ENCODE measurements at places on chromosomes 12 and 14. TPM values are rescaled to one million over a fixed set of nuclear protein-coding genes. Genes with fewer than 3 reads are reported as not detected.

DNA sequence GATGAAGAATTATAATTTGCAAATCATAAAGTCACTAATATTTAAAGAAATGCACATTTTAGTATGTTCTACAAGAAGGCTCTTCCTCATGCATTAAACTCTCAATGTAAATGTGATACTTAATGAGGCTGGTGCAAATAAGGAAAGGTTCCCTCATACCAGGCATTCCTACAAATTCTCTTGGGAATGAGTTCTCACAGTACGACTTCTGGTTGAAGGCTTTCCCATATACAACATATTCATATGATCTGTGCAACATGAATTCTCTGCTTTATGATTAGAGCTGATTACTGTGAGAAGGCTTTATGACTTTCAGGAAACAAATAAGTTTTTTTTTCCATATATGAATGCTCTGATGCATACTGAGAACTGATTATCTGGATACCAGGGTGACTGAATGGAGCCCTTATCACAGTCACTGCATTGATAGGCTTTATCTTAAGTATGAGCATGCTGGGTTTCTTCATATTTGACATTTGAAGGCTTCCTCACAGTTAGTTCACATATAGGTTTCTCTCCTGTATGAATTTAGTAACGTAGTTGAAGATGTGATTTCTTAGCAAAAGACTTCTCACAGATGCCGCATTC, 293.9 kb downstream of the RAD51B start:
- DNase-seq = no peak

PRB3 gene
- not detected for polyA plus RNA-seq

TEX52 gene
- polyA plus RNA-seq = 2.6 TPM

DNA sequence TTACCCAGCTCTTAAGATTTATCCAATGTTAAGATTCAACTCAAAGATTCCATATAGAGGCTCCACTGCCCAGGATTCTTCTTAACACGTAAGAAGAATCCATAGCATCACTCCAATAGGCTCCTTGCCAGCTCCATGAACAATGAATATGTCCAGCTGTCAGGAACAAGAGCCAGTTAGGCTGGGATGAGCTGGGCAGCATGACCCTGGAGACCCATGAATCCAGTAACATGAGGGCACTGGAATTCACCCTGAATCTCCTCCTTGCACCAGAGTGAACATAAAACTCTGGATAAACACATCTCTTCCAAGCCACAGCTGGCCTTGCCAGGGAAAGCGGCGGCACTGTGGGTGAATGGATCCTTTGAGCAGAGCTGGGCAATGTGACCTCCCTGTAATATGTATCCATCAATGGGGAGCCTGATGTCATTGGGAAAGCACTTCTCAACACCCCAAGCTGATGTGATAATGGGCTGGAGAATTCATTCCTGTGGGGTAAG, 24.4 kb upstream of the TC2N start:
- DNase-seq = no peak

GRCh38 chr12:112524676-112525425, 106.1 kb downstream of the PTPN11 start:
- no peak for DNase-seq

SLC38A4 gene
- 27.5 TPM for polyA plus RNA-seq

DNA sequence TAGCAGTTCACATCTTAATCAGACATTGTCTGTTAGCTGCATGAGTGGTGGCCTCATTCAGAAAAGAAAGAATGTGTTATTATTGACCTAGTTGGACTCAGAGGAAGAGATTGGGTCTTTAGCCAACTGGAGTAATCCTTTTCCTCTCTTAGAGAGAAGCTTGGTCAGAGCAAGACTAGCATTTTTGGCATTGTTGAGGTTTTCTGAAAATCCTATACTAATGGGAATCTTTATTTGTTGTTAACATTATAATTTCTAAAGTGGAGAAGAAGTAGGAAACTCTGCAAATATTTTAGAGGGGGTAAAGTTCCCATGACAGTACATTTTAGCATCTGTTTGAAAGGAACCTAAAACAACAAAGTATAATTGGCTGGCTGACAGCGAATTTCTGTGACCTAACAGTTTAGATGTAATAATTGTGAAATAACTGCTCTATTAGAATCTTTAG, 9.7 kb downstream of the TOX4 start:
- DNase-seq = no peak

DNA sequence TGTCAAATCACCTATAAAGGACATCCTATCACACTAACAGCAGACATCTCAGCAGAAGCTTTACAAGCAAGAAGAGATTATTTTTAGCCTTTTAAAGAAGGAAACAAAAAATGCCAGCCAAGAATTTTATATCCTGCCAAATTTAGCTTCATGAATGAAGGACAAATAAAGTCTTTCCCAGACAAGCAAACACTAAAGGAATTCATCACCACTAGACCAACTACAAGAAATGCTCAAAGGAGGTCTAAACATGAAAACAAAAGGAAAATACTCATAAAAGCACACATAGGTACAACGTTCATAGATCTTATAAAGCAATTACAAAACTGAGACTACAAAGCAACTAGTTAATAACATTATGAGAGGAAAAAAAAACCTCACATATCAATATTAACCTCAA, 20.7 kb upstream of the STAB2 start:
- DNase-seq = no peak

CYP27B1 gene
- polyA plus RNA-seq = 2.2 TPM

NAA25 gene
- polyA plus RNA-seq = 25.4 TPM

DNA sequence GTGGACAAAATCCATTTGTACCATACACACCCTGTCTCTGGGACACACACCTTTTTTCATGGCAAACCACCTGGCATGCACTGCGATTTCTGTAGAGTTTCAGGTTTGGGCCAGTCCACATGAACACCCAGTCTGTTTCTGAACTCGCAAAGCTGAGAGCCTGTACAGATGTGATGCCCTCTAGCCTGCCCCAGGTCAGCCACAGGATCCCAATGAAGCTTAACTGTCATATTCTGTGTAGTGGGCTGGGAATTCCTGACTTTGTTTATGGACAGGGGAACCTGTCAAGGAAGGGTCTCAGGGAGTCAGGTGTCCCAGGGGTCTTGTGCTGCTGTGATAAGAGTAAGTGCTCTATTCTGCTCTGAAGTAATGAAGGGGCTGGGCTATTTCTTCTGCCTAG, 39.8 kb downstream of the CPM start:
- no peak for DNase-seq

All from left renal pelvis (tissue), 4 donors.